ENCODE measurements at places on chromosomes 4 and X. TPM values are rescaled to one million over a fixed set of nuclear protein-coding genes. Genes with fewer than 3 reads are reported as not detected.

The SLC7A11 gene
- 10.4 TPM for total RNA-seq

The CYBB gene
- 0.61 TPM for total RNA-seq

The FHIP1A gene
- total RNA-seq = 2.4 TPM

The MAGED4 gene
- total RNA-seq = 192 TPM

The ZCCHC18 gene
- total RNA-seq = 12.1 TPM

The CENPVL1 gene
- not detected for total RNA-seq

The GLRA3 gene
- total RNA-seq = not detected

DNA sequence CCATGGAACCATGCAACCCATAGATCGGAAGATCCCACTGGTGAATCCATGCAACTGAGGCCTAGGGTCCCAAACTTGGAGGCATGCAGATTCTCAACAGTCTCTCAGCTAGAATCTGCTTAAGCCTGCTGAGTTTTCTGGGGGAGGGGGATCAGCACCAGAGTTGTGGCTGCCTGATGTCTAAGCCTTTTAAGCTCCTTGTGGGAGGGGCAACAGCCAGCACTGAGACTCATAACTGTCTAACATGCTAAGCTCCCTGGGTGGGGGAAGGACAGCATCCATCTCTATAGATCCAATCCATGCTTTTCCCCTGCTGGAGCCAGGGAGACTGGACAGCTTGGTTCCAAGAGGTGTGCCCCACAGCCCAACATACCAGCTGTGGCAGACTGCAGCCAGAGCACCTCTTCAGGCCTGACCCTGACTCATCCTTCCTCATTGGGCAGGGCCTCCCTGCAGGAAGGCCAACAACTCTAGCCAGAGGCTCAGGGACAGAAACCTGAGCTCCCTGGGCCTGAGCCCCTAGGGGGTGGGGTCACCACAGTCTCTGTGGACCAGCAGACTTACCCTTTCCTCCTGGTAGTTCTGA, 300.1 kb upstream of the SLC7A11 start:
- DNase-seq = no peak

GRCh38 chr4:176230836-176231235, 35.5 kb upstream of the SPATA4 start:
- no peak for DNase-seq

DNA sequence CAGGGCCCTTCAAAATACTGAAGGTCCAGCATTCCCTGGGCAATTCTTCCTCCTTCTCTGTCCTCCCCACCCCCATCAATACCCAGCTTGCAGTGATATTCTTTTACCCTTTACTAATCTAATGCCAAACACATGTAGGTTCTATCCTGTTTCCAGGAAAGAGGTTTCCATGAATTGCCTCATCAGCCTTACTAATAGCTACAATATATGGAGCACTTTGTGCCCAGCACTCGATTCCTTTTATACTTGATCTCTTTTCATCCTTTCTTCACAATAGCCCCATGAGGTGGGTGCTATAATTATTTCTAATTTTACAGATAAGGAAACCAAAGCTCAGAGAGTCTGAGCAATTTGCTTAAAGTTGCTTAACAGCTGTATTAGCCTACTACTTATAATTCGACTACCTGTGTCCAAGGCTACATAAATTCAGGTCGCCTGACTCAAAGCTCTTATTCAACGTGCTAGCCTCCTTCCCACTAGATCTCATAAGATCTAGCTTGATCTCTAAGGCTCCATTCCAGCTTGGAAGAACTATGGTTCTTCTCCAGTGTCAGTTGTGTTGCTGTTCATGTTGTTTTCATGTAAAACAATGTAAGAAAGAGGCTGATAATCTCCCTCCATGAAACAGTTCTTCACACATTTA, 229.6 kb upstream of the PGRMC2 start:
- no peak for DNase-seq

- no peak for DNase-seq
These were observed 6.9 kb downstream of the SLC39A8 start for GRCh38 chr4:102338405-102338804.

DNA sequence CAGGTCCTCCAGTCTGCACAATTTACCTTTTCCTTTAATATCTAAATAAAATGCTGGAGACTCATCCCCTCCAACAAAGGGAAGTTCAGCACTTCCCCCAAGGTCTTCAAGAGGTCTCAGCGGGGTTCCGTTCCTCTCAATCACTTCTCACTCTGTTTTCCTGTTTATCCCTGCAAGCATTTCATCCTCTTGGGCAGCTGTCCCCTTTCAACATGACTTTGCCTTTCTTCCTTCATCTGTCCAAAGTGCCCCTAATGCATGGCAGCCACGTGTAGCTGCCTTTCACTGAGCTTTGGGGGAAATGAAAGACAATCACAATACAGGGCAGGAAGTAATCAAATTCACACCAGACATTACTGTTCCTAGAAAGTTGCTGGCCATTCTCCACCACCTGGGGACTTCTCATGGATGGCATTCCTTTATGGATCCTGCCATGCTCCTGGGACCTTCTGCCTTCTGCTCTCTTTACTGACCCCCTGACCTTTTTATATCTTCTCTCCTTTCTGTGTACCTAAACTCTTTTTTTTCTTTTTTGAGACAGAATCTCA, 79.7 kb upstream of the USP9X start:
- no peak for DNase-seq

GRCh38 chr4:18570370-18570769, 548.8 kb upstream of the LCORL start:
- DNase-seq = no peak

DNA sequence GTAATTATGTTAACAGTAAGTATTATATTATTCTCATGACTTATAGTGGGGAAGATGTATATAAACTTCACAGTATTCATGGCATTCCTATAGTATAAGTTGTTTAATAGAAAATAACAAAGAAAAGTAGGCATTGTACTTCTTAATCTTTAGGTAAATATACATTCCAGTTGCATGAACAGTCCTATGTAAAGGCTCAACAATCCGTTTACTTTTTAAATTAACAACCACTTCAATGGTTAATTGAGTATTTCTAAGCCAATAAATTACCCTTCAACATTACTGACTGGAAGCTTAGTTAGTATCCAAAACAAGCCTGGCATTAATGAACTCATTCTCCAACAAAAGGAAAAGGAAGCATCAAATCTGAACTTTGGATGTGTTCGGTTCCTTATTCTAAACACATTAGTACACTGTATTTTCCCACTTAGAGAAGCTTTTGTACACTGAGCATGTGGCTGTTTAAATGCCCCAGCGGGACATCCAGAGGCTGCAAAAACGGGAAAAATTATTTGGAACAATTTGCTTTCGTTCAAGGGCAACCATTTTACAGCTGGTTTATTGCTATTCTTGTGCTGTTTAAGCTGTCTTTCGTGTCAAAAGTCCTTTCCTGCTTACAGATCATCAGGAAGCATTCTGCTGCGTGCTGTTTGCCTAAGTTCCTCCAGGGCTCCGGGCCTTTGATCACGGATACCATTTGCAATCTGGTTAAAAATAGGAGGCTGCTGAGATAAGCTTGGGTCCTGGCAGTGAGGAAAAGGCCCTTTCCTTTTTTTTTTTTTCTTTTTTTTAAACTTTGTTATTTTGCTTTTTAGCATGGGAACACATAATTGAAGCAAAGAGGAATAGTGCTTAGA, 460.3 kb downstream of the SPRY1 start:
- peak; percentile 21 for DNase-seq

DNA sequence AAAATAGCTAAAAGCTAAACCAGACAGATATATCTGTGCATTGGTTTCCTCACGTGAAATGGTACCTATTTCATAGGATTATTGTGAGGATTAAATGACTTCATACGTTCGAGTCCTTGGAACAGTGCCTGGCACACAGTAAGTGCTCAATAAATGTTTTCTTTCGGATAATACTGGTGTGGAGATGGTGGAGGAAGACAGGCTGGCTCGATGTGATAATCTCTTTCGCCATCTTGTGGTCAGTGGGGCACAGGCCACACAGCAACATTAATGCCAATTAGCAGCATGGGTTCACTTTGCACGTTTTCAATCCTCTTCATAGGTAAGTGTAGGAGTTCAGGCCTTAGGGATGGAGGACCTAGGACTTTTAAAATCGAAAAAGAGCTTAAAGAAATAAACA, 9.3 kb downstream of the PAGE4 start:
- DNase-seq = peak; percentile 23

DNA sequence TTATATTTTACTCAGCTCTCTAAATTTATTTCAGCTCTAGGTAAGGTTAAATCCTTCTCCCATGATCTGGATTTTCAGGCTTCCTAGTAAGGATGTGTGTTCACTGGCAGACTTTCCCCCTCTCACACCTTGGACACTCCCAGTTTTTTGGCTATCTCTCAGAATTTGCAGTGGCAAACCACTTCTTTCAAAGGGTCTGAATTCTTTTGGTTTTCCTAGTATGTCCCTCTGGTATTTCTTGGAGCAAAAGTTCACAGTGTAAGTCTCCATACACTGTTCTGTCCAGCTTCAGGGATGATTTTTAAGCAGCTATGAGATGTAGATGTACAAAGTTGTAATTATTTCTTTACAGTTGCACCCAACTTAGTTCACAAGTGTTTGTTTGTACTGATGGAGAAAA, 653.8 kb upstream of the GALNT7 start:
- DNase-seq = no peak

DNA sequence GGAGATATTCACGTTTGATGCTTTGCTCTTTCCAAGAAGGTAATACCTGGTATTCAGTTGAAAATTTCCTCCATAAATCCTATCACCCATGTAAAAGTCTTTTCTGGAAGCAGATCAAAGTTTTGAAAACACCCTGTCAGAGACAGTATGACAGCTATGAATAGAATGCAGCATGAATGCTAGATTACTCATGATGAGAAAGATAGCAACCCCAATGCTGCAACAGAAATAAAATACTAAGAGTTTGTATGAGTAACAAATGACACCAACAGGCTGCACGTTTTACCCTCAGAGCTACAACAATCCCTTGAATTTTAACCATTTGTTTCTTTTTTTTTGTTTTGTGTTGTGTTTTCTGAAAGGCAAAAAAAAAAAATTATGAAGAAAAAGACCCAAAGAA, 108.6 kb downstream of the ARHGAP6 start:
- no peak for DNase-seq

- DNase-seq = no peak
These were observed 13.1 kb downstream of the DDIT4L start for GRCh38 chr4:100177126-100177525.

GRCh38 chrX:9416562-9417348, 48.1 kb upstream of the TBL1X start:
- no peak for DNase-seq

DNA sequence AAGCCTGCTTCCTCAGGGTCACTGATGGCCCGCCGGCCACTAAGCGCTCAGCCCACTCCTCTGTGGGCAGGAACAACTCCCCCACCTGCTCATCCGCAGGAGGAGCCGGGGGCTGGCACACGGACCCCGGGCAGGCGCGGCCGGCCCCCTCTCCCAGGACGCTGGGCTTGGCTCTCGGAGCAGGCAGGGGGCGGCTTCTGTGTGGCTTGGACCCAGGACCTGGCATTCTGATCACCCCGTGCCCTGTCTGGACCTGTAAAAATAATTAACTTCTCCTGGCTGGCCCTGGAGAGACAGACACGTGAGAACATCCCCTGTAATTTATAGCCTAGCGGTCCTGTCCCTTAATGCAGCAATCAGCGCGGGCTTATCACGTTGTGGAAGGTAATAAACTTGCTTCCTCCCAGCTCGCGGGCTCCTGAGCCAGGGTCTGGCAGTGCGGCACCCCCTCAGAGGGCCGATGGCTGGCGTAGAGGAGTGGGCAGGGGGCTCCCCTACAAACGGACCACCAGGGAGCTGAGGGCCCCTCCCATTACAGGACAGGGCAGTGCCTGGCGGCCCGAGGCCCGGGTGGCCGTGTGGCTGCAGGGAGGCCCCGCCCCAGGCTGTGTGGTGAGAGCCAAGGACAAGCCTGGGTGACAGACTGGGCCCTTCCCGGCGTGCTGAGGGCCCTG, 84.5 kb upstream of the NKX1-1 start:
- no peak for DNase-seq

DNA sequence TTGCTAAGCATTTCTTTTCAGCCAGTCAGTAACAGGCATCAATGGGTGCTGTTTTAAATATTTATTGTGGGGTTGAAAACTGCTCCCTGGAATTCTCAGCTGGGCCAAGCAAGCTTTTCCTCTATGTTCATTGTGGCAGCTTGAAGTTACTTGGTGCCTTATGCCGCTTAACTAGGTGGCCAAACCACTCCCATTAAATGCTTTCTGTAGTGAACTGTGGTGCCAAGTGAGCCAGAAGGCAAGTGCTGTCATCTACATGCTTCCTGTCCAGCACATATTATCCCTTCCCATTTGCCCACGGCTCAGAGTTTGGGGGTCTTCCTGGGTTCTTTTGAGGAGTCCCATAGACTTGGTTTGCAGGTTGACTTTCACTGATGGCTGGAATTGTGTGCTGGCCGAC, 64.8 kb downstream of the TAB3 start:
- no peak for DNase-seq
